ENCODE measurements at places on chromosomes 7 and 10. TPM values are rescaled to one million over a fixed set of nuclear protein-coding genes. Genes with fewer than 3 reads are reported as not detected.

The LOXL4 gene
- total RNA-seq = 0.59 TPM

The ZCWPW1 gene
- total RNA-seq = 3.5 TPM

The SHLD2 gene
- total RNA-seq = 16.5 TPM

The ITIH5 gene
- 1.6 TPM for total RNA-seq

The NACAD gene
- total RNA-seq = 4.8 TPM

The CHAT gene
- total RNA-seq = not detected

The PNLIP gene
- total RNA-seq = not detected

The CD36 gene
- total RNA-seq = 620 TPM

The ZNF22 gene
- total RNA-seq = 15.4 TPM

The MSMB gene
- not detected for total RNA-seq

The HACD1 gene
- total RNA-seq = 165 TPM

The DRGX gene
- total RNA-seq = not detected

The HPS6 gene
- total RNA-seq = 10.5 TPM

The WNT8B gene
- not detected for total RNA-seq

The PHKG1 gene
- total RNA-seq = 35.5 TPM

The DENND11 gene
- total RNA-seq = 11.4 TPM

The PLPP4 gene
- not detected for total RNA-seq

The MRC1 gene
- total RNA-seq = 44.6 TPM

The CYP2C8 gene
- total RNA-seq = not detected

The SEMA3E gene
- 0.23 TPM for total RNA-seq

The ACTL6B gene
- not detected for total RNA-seq

The SLC26A4 gene
- total RNA-seq = 0.57 TPM

Data from right cardiac atrium (tissue), 5 donors.